Effector CD4-positive, alpha-beta T cell (primary cell): ENCODE measurements at places on chromosomes 5 and 9.

- DNase-seq, result no peak
These were observed 54.4 kb upstream of the EXOC3 start for GRCh38 chr5:388266-389196.

- no peak for DNase-seq
These were observed 124.3 kb downstream of the SUSD1 start for GRCh38 chr9:112050544-112051475.

- DNase-seq, result no peak
These were observed 268.3 kb downstream of the PJA2 start for GRCh38 chr5:109141222-109142200.

DNA sequence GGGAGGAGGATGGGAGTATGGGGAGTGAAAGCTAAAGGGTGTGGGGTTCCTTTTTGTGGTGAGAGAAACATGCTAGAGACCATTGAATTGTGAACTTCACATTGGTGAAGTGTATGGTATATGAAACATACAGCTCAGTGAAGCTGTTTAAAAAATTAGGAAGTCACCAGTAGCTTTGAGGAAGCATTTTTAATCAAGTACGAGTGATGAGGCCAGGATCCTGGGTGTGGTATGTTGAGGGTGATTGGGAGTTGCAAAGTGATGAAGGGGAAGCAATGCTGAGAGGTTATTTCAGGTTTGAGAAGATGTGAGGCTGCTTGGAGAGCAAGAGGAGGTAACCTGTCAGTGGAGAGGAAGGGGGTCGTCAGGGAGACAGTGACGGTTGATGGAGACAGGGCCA, 22.7 kb upstream of the CLK4 start:
- no peak for DNase-seq

DNA sequence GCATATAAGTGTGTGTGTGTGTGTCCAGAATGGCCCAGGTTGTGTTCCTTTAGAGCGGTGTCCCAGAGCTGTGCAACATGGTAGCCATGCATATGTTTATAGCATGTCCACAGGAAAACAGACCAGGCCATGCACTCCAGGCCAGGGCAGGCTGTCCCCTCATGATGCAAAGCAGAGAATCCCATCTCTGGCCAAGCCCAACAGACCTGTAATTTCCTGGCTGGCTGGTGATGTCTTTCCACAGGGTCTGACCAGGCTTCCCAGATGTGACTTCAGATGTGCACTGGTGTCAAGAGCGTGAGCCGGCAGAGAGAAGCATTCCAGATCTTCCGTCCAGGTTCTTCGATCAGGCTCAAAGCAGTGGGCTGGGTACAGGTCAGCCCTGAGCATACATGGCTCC, 21.1 kb upstream of the TCF7 start:
- DNase-seq, result no peak

DNA sequence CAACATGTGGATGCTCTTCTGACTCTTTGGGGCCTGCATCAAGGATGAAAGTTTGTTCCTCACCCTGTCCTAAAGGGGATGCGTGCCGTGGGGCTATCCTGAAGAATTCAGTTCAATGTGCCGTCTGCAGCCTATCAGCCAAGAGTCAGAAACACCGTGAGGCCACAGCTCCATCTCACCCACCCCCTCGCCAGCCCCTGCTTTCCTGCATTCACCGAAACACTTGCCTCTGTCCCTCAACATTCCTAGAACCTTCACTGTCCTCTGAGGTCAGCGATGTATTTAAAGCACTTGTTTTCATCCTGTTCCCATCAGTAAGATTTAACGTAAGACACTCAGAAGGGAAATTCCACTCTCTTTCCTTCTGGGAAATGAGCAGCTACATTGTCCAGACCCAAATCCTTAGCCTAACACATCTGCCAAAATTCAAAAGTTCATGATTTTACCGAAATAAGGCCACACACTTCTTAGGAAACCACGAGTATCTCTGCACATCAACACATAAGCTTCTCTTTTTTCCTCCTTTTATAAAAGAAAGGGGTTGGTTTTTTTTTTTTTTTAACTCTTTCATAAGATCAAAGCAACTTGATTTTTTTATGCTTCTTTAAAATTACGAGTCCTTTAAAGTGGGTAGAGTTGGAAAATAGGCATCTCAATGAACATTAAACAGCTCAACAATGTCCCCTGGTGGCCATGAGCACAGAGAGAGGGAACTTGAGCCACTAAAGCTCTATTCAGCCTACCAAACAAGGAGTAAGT, 100.7 kb downstream of the SUSD1 start:
- peak; percentile 70 for DNase-seq

GRCh38 chr5:137236252-137236651, 262.9 kb downstream of the SPOCK1 start:
- no peak for DNase-seq

DNA sequence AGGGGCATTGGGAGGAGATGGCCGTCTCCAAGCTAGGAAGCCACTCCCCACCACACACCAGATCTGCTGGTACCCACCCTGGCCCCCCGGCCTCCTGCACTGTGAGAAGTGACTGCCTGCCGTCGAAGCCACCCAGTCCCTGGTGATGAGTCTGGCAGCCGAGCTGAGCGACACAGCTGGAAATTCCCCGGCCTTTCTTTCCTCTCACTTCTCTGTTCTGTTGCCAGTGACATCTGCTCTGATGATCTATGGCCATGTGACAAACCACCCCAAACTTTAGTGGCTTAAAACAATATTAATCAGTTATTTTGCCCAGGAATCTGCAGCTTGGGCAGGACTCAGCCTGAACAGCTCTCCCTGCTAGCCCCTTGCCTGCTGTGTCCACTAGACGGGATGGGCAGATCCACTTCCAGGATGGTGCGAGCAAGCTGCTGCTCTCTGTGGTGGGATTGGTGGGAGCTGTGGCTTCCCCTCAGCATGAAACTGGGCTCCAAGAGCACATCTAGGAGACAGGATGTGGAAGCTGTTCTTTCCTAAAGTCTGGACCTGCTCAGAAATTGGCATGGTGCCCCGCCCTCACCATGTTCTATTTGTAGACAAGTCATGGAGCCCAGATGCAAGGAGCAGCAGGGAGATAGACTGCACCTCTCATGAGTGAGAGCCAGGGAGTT, 211.2 kb downstream of the GADD45G start:
- DNase-seq, result no peak

- peak; percentile 83 for DNase-seq
These were observed 3.0 kb upstream of the FUT7 start for GRCh38 chr9:137034709-137035506.

- no peak for DNase-seq
These were observed 640 bp upstream of the DPM2 start for GRCh38 chr9:127938298-127938690.

- no peak for DNase-seq
These were observed 95.5 kb upstream of the PTPN3 start for GRCh38 chr9:109593612-109594011.

DNA sequence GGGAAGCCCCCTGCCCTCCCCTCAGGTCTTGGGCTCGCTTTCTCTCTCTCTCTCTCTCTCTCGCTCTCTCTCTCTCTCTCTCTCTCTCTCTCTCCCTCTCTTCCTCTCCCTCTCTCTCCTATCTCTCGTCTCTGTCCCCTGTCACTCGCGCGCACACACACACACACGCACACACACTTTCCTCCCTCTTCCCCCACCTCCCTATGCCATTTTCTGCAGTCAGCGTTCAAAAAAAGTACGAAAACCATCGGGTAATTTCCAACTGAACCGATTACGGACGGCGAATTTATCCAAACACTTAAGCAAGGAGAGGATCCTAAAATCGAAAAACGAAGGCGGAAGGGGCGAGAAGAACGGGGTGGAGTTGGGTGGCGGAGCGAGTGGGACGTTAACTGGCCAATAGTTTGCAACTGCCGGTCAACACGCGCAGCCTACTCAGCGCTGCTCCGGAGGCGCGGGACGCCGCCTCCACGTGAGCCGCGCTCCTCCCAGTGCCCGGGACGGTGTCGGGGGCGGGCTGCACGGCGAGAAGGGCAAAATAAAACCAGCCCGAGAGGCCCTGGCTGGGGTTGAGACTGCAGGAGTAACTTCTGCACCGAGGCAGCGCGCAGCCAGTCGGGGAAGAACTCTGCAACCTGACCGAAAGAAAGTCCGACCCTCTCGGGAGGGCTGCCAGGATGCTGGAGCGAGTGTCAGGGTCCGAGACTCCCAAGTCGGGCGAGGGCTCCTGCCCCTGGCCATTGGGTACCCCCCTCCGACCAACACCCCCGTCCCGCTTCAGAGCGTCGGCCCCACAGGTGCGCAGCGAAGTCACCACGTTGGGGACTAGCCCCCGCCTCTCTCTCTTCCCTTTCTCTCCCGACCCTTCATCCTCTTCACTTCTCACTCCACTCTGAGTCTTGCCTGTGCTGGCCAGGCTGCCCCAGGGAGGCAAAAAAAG, 24.9 kb upstream of the ELAVL2 start:
- no peak for DNase-seq

GRCh38 chr9:14424289-14424688, 110.3 kb upstream of the NFIB start:
- DNase-seq, result no peak

DNA sequence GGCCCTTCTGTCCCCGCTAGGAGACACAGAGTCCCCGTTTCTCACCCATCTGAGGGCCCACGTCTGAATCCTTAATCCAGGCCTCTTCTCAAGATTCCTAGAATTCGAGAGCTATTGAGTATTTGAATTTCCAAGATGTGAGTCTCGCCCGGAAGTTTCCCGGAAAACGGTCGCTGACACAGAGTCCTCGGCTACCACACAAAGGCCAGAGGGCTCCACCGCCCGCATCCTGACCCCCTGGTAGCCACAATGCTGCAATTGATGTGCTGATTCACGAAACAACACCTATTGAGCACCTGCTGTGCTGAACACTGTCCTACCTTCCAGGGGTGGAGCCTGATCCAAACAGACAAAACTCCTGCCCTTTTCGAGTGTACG, 670 bp upstream of the FBP1 start:
- no peak for DNase-seq

GRCh38 chr5:52922384-52922783, 66.8 kb upstream of the ITGA2 start:
- no peak for DNase-seq

- no peak for DNase-seq
These were observed 5.5 kb upstream of the JADE2 start for GRCh38 chr5:134519989-134520388.

DNA sequence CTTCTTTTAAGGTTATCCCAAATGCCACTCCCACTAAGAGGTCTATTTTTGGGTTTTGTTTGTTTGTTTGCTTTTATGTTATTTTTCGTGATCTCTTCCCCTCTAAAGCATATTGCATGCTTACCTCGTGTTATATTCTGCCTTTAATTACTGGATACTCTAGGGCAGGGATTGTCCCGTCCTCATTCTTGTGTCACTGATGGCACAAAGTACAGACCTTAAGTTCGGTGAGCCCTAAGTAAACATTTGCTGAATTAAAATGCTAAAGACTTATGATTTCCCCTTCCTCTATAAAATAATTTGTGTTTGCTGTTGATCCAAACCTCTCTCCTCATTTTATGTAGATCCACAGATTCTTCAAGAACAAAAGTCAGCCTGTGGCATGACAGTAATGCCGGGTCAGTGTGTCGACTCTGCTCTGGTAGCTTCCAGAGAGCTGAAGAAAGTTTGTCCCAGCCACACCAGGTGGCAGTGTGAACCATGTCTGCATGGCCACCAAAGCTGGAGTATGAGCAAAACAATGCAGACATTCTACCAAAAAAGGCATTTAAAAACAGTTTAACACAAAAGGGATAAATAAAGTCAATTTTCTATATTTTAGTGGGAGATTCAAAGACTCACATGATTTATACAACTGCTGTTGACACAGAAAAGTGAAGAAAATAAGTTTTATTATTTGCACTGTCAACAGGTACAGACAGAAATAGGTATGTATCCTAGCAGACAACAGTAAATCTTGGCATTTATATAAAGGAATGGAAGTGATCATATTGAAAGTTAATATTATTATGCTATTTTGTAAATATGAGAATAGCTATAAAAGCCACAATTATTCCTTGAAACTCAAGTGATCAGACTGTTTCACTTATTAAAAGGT, 17.9 kb upstream of the POC5 start:
- DNase-seq, result no peak

DNA sequence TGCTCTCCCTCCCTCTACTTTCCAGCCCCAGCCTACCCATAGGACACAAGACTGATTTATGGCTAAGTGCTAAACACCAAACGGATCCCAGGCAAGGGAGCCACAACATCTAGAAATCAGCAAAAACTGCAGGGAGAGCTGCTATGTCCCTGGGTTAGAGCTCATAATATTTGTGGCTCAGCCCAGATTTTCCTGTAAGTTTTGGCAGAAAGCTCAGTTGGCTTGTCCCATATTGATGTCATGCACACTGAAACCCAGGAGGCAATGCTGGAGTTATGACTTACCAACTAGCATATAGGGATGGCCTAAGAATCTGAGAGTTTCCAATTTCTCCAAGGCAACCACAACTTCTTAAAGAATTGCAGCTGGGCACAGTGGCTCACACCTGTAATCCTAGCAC, 44.7 kb upstream of the MYOT start:
- DNase-seq, result no peak

GRCh38 chr5:103234239-103234975, 24.2 kb upstream of the MACIR start:
- DNase-seq, result no peak

- DNase-seq, result peak; percentile 25
These were observed at the start of gene FAM169A for GRCh38 chr5:74865804-74866595. Gene FAM169A (minus strand): TSS chr5:74866387. CDS start chr5:74841676, 24,711 bp downstream.

GRCh38 chr9:77512876-77513275, 135.2 kb downstream of the GNA14 start:
- no peak for DNase-seq

- no peak for DNase-seq
These were observed 175.3 kb downstream of the RFK start for GRCh38 chr9:76218886-76219445.

GRCh38 chr5:68455216-68455615, 239.7 kb downstream of the PIK3R1 start:
- DNase-seq, result no peak

GRCh38 chr9:29211003-29211579, 1637.8 kb upstream of the C9orf72 start:
- DNase-seq, result no peak
